A172 (cell line): ENCODE measurements at places on chromosomes 7 and 10.

DNA sequence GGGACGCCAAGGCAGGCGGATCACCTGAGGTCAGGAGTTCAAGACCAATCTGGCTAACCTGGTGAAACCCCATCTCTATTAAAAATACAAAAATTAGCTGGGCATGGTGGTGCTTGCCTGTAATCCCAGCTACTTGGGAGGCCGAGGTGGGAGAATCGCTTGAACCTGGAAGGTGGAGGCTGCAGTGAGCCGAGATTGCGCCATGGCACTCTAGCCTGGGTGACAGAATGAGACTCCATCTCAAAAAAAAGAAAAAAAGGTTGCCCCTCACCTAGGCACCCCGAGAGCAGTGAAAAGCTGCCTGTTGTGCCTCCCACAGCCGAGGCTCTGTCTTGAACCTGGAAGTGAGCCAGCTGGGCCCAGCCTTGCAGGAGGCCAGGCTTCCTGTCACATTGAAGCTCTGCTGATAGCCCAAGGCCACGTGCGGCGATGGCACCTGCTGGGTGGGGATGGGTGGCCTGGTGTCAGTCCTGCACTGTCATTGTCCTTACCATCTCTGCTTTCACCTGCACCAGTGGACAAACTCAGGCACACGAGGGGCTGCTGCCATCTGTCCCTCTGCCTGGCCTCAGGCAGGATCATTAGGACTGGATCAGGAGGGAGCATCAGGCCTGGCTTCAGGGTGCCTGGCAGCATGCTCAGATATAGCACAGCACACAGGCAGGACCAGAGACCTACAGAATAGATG, 37.8 kb downstream of the DNAJB12 start:
- DNase-seq: no peak

- peak; percentile 63 for DNase-seq
Observed at GRCh38 chr7:102236592-102237287, 49.9 kb upstream of the SH2B2 start.

DNA sequence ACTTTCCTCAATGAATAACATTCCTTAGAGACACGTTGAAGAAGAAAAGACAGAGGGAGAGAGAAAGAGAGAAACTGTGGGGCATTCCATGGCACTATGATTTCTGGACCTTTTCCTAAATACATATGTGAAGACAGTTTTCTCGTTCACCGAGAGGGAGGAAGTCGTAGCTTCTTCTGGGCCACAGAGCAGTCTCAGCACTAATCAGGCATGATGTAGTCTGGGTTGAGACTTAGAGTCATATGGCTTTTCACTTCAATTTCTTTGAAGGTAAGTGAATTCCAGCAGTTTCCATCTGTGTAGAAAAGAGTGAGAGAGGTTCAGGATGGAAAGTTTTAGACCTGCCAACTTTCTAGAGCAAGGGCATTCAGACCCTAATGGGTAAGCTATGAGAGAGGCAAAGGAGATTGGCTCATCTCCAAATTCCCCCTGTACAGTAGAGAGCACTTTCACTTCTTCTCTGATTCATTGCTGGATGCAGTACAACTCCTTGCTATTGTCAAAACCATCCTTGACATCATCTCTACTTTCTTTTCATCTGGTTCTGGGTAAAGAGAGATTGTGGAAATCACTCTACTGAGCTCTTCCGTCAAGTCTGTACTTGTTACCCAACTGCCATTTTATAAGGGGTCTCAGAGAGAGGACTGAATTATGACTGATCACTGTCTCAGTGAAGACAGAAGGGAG, 31.5 kb upstream of the OR9A4 start:
- no peak for DNase-seq

GRCh38 chr10:86265895-86266259, 100.7 kb downstream of the GRID1 start:
- DNase-seq: no peak

GRCh38 chr7:84070770-84071169, 123.8 kb downstream of the SEMA3A start:
- DNase-seq: no peak

DNA sequence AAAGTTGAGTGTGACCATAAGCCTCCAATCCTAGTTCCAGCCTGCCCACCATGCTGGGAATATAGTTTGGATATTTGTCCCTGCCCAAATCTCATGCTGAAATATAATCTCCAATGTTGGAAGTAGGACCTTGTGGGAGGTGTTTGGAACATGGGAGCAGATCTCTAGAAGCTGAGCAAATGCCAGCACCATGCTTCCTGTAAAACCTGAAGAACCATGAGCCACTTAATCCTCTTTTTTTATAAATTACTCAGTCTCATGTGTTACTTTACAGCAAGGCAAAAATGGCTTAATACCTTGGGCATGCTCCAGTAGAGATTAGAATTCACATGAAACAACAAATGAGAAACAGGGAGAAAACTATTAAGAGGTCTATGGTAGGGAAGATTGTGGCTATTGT, 27.2 kb downstream of the STEAP1 start:
- no peak for DNase-seq

DNA sequence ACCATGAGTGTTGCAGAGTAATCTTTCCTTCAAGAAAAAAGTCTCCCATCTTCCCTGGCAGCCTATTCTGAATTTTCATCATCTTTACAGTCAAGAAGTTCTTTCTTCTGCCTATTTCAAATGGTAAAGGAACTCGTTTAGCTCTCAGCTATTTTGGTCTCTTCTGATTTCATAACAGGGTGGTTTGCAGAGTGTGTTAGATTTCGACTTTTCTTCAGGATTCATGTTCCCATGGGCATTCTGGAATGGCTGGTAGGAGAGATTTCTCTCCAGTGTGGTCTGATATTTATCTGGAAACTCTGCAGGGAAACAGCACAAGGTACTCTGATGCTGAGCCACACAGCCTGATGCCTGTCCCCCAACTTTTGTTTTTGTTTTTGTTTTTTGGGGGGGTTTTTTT, 111.1 kb upstream of the FAM171A1 start:
- DNase-seq: no peak

- no peak for DNase-seq
Observed at GRCh38 chr10:61052469-61053205, 108.7 kb upstream of the RHOBTB1 start.

- no peak for DNase-seq
Observed at GRCh38 chr10:73759512-73760115, 15.4 kb downstream of the SEC24C start.

DNA sequence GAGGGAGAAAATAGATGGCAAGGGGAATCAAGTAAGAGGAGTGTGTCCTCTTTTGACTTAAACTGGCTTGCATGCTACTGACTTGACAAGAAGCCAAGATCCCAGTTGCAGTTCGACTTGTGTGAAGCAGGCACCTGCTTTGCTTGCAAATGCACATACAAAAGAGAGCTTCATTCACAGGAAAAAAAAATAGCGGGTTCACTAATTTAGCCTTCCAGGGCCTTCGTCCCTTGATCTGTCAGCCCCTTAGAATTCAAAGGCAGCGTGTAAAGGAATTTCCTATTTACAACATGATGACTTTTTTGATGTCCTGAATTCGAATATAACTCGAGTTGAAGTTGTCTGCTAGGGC, 192.1 kb downstream of the CELF2 start:
- DNase-seq: no peak

- no peak for DNase-seq
Observed at GRCh38 chr10:52232561-52233350, 81.3 kb upstream of the DKK1 start.

GRCh38 chr7:91251877-91252276, 12.4 kb upstream of the FZD1 start:
- DNase-seq: no peak

- no peak for DNase-seq
Observed at GRCh38 chr10:493391-494148, 195.9 kb downstream of the DIP2C start.

DNA sequence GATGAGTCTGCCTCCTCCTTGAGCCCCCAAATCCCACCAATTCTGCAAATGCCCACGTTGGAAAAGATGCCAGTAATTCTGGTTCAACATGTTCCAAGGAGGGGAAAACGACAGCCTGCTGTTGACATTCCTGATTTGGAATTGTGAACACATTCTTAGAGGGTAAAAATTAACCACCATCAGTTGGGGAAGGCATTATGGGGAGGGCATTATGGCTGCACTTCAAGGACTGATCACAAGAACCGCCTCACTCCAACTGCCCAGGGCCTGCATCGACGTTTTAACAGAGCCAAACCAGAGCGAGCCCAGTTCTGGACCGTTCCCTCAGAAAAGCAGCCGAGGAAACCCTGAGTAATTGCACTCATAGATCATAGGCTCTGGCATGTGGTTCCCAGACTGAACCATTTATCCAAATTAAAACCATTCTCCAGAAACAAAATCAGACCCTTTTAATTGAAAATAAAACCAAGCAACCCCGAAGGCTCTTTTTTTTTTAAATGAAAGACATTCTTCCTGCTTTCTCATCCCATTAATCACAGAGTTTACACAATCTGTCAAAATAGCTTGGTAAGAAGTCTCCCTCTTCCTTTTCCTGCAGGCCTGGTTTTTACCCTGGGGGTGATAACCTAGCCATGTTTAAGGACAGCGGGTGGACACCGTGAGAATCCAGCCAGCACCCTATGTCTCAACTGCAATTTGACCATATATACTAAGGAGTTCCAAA, 8.0 kb downstream of the TNS3 start:
- peak; percentile 97 for DNase-seq

DNA sequence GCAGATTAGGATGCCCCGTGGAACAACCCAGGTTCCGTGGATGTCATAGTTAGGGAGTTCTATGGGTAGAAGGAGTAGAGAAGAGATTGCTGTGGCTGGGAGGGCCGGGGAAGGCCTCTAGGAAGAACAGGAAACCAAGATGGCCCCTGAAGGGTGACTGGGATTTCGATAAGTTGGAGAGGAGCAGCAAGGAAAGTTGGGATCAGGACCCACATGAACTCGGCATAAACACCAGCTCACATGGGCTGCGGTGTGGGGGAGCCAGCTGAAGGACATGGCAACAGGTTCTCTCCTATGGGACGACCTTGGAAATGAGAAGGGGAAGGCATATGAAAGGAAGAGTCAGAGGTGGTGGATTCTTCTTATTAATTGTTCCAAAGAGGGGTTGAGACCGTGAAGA, 333.7 kb upstream of the SHH start:
- DNase-seq: no peak

GRCh38 chr10:654647-654996, 34.8 kb downstream of the DIP2C start:
- no peak for DNase-seq

DNA sequence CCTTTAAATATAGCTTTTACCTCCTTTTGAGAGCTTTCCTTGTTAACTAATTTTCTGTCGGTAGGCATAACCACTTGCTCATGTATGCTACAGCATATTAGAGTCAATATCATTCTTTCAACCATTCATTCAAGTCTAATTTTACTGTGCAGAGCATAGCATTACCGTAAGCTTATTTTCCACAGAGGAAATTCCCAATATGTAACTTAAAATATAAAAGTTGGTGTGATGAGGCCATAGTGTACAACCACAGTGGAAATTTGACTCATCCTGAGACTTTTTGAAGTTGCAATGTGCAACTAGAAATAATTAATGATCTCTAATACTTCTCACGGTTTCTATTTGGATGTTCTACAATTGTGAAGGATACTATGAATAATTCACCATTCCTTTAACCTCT, 80.6 kb upstream of the KLF6 start:
- no peak for DNase-seq

- peak; percentile 94 for DNase-seq
Observed at GRCh38 chr10:11684717-11685645, 57.2 kb upstream of the ECHDC3 start.

- no peak for DNase-seq
Observed at GRCh38 chr7:106371629-106372028, 86.8 kb upstream of the NAMPT start.

DNA sequence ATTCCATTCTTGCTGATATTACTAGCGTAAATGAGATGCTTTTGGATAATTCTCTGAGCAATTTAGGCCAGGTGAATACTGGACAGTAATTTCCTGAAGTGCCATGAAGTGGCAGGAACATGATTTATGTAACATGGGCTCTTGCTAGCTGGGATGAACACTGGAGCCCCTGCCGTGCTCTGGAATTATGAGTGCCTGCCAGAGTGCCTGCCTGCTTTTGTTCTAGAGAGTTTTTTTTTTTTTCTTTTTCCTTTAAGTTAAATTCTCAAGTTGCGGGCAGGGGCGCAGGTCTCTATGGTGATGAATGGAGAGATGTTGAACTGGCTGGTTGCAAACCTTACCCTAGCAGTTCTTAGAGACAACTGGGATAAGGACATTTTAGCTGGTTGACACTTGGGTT, 165.9 kb downstream of the AUTS2 start:
- DNase-seq: no peak

GRCh38 chr10:100829097-100829870, 83.5 kb upstream of the SLF2 start:
- no peak for DNase-seq

- no peak for DNase-seq
Observed at GRCh38 chr10:1598393-1599153, 138.8 kb downstream of the ADARB2 start.

DNA sequence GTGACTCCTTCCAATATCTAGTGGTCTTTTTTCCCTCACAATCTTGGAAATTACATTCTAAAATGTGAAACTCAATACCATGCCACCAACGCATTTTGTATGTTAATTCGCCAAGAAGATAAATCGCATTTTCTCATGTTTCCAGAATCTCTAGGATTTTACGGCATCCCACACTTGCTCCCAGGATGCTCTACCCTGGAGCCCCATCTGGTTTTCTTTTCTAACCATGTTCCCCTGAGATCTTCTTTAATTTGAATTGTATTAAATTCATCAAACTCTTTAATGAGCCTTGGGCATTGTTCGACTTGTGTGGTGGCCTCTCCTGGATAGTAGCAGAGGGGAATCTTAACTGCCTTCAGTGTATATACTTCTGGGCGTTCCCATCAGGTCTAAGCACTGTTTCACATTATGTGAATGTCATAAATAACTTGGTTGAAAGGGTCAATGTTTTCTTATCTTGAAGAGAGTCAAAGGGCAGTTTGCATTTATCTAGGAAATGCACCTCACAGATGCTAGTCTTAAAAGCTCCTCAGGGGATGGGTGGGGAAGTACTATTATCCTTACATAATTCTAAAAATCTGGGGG, 169.1 kb upstream of the MEOX2 start:
- no peak for DNase-seq

DNA sequence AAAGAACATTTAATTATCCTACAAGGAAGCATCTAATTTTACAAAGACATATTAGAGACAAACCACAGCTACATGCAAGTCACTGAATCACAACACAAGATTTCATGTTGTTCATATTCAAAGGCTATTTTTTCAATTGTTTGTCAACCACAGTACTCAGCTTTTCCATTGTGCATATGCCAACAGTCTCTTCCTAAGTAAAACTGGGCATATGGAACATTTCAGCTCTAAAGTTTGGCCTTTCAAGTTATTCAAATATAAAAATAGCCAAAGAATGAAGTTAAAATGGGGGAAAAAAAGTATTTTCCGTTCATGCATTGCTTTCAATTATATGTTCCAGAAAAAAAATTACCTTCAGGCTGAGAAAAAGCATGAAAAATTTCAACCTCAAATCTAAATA, 537.9 kb downstream of the PLXDC2 start:
- no peak for DNase-seq

DNA sequence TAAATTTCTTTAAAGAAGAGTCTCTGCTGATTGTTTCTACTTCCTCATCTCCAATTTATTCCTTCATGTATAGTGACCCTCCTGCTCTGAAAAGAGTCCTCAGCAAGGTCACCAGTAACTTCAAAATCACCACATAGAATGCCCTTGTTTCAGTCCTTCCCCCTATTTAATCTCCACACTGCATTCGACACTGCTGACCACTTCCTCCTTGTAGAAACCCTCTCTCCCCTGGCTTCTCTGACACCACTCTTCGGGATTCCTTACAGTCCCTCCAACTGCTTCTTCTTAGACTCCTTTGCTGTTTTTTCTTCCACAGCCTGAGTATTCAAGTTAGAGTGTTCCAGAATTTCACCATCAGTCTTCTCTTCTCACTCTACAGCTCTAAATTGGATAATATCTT, 89.5 kb downstream of the VPS41 start:
- DNase-seq: no peak
